Fibroblast of the conjunctiva (primary cell): ENCODE measurements at places on chromosomes 1 and 21.
A peak's percentile ranks its signal among the peaks of the same experiment; 100 is the strongest.

GRCh38 chr1:209458921-209459320, 124.6 kb upstream of the CAMK1G start:
- no peak for DNase-seq

- DNase-seq = no peak
Measured at GRCh38 chr1:186301448-186301847, 73.6 kb downstream of the TPR start.

DNA sequence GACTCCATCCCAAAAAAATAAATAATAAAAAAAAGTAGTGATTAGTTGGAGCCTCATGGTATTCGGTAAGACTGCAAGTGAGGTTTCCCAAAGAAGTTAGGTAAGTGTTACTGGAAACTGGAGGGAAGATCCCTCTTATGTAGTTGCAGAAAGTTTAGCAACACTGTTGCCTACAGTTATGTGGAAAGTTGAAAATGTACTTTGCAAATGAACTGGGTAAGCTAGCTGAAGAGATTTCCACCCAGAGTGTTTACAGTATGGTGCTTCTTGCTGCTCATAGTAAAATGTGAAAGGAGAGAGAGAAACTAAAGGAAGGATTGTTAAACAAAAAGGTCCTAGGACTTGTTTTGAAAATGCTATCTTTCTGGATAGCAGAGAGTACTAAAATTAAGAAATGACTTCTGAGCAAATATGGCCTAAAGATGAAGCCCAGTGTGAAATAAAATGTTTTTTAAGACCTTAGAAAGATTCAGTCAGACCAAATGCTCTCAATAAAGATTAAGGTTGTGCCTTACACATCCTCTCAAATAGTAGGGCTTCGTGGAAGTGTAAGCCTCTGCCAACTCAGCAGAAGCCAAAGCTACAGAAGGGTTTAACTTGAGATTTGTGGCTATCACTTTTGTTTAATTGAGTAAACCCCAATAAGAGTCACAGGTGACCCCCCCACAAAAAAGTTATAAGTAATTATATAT, 31.5 kb downstream of the RPS6KC1 start:
- no peak for DNase-seq

- no peak for DNase-seq
Measured at GRCh38 chr1:157001304-157001703, 44.2 kb downstream of the ARHGEF11 start.

GRCh38 chr1:182781841-182782586, 7.6 kb upstream of the NPL start:
- peak; percentile 67 for DNase-seq

GRCh38 chr1:155086128-155086741, 7.6 kb downstream of the EFNA3 start:
- DNase-seq = no peak

DNA sequence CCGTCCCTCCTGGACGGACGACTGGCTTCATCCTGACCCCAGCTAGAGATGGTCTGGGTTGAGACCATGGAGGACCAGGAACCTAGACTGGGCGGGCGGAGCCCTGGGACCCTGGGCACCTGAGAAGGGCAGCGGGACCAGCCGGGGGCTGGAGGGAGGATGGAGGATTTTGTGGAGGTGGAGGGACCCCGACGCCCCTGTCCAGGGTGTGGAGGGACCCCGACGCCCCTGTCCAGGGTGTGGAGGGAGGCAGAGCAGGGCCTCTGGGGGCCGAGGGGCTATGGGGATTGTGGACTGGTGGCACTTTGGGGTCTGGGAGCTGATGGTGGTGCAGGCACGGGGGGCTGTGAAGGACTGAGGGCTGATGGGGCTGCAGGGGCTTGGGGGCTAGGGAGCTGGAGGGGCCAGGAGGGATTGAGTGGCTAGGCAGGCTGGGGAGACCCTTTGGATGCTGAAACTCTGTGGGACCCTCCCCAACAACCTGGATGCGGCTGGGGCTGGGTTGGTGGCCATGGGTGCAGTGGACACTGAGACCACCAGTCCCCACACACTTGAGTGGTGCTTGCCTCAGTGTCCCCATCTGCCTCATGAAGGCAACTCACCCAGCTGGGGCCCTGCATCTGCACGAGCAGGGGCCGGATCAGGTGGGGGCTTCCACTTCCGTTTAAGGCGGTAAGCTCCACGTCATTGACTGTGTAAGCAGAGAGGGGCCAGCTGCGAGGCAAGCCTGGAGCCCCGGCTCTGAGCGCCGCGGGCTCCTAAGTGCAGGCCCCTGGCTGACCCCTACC, 7.4 kb downstream of the GJC2 start:
- no peak for DNase-seq

GRCh38 chr1:90837420-90837819, 120.3 kb upstream of the BARHL2 start:
- no peak for DNase-seq

DNA sequence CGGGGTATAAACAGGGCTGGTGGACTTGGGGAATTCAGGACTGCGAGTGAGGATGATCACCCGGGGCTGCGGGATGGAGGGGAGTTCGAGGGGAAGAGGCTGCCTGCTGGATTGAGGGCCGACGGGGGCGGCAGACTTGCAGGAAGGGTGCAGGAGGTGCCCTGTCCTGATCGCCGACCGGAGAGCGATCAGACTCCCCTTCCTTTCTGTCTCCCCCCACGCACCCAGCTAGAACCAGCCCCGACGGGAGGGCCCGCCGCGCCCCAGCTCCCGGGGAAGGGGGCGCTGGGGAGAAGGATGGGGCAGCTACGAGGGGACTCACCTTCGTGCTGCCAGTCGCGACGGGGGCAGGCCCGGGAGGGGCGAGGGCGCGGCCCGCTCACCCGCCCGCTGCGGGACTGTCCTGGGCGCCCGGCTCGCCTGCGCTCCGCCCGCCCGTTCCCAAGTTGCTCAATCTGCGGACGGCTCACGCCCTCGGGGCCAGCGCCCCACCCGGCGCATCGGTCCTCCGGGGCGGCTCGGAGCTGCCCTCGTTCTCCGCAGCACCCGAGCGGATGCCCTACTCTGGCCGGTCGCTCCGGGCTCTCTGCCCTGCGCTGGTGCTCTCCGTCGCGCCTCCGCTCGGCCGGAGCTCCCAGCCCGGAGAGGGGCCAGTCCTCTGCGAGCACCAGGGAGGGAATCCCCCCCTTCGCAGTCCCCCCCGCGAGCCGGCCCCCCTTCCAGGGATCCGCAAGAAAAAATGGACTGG, at the start of gene RSPO1:
Gene RSPO1, minus strand, starts transcription at position 649 of the 748 bp plus-strand sequence. CDS start 5,231 bp downstream, outside the sequence.
- DNase-seq = no peak

- DNase-seq = no peak
Measured at GRCh38 chr1:189432753-189433152, 1044.9 kb downstream of the BRINP3 start.

DNA sequence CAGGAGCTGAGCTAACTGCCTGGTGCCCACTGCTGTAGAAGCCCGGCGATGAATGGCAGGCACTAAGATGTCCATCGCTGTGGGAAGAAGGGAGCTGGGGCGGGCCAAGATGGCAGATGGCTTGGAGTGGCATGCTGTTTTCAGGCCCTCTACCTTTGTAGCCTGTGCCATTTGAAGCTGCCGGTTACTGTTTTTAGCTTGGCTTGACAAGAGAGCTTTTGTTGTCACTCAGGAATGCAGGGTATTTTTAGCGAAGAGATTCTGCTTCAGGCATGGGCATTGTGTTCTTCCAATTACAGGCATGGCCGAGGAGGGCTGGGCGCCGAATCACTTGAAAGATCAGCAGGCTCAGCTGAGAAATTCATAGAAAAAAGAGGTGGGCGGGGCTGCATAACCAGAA, 348.7 kb downstream of the RPS6KC1 start:
- no peak for DNase-seq

DNA sequence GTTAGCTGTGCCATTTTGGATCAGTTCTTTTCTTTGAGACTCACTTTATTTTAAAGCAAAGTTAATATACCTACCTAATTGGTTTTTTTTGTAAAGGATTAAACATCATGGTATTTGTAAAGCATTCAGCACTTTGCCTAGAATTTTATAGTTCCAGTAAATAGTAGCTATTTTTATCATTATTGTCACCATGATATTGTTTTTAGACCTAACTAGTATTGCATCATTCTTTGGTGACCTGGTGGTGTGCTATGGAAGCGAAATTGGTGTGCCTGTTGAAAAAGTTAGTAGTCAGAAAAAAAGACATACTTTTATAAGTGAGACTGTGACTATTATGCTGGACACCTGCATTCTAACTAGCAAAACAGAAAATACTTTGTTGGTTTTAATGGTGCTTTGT, 81.0 kb downstream of the NFIA start:
- no peak for DNase-seq

- no peak for DNase-seq
Measured at GRCh38 chr1:154468535-154469250, 33.3 kb upstream of the TDRD10 start.

- DNase-seq = no peak
Measured at GRCh38 chr1:93142161-93142560, 38.1 kb downstream of the TMED5 start.

GRCh38 chr1:2409745-2410144, 2.6 kb downstream of the PEX10 start:
- no peak for DNase-seq

DNA sequence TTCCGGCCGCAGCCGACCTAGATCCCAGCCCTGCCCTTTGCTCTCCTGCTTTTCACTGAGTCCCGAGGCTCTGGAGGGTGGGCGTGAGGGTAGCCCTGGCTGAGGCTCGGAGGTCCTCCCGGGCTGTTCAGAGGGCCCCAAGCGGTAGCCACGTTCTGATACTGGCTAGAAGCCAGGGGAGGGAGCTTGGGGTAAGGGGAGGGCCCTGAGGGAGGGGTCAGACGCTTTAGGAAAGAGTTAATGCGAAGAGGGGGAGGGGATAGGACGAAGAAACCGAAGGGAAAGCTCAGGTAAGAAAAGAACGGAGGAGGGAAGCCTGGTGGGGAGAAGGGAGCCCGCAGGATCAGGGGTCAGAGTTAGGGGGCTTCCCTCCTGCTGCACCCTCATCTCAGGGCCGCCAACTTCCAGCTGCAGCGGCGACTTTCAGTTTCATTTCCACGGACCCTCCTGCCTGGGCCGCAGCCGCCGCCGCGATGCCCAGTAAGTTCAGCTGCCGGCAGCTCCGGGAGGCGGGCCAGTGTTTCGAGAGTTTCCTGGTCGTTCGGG, at the start of gene MOV10:
Gene MOV10, plus strand, starts transcription at position 220 of the 546 bp plus-strand sequence. Its CDS starts 254 bp downstream, at position 474.
- DNase-seq = peak; percentile 66

GRCh38 chr21:46153247-46154154, 1.9 kb downstream of the FTCD start:
- DNase-seq = no peak

GRCh38 chr1:228142701-228143136, 2.6 kb downstream of the GUK1 start:
- no peak for DNase-seq

DNA sequence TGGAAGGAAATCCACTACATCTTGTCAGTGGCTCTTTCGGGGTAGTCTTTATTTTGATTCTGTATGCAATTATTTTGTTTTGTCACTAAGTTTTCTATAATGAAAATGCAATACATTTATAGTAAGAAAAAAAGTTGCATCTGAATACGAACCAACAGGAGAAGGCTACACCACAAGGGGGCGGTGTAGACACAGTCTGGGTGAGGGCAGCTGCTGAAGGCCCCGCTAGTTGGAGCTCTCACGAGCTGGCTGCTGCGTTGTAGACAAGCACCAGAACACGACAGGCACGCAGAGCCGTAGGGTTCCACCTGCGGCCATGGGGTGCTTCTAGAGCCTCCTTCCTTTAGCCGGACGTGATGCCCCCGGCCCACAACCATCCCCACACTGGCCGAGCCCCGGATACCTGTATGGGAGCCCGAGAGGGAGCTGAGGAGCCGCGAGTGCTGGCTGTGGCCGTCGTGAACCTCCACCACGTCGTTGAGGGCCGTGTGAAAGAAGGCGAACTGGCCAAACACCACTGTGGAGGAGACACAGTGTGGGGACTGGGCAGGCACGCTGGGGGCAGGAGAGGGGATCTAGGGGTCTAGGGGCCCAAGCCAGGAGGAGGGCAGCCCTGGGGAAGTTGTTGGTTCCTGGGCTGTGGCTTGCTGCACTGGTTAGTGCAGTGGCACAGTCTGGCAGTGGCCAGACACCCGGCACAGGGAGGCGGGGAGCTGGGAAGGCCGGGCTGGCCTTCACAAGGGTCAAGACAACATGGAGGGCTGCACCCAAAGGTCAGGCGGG, 160.8 kb downstream of the ZSCAN20 start:
- peak; percentile 79 for DNase-seq

DNA sequence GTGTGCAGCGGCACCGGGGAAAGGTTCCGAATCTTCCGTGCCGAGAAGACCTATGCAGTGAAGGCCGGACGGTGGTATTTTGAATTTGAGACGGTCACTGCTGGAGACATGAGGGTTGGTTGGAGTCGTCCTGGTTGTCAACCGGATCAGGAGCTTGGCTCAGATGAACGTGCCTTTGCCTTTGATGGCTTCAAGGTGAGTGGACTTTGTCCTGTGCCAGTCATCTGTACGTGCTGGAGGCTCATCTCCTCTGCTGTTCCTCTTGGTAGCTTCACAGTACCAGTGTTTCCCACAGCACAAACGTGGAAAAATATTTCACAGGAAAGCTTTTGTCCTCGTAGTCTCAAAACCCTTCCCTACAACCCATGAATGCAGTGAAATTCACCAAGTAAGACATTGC, 324.1 kb downstream of the ZP4 start:
- DNase-seq = no peak

GRCh38 chr1:69497441-69498221, 70.1 kb upstream of the LRRC7 start:
- no peak for DNase-seq

GRCh38 chr21:45179568-45180245, 105.3 kb downstream of the ADARB1 start:
- DNase-seq = no peak

DNA sequence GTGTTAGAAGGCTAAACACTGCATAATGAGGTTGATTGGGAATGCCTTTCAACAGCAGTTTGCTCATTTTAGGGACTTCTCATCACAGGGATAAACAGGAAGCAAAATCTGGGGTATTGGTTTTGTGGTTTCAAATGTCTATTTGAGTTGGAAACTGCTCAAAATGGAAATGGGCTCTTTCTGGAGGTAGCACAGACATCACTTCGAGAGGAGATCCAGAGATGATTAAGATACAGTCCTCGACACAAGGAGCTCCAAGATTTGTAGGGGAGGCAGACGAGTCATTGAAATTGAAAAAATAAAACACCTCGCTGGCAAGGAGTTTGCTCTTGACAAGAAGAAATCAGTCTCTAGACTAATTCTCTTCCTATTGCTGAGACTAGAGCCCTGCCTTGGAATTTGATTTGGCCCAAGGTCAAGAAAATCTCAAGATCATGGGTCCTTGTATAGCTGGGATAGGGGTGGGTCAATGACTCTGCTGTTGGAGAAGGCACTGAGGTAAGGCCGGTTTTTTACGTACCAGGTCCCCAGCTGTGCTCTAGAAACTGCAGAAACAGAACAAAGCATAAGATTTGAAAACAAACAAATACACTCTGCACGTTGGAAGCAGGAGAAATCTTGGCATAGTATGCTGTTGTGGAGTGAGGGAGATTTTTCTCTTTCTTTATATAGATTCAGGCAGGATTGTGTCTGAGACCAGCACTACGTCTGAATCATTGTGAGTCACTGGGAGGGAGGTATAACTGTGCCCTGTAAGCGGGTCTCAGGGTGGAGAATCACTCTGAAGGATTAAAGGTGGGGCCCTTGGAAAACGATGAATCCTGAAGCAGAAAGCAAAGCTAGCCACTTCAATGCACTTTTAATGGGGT, 17.7 kb upstream of the KLHDC8A start:
- DNase-seq = no peak
